Activated CD4-positive, alpha-beta T cell treated with anti-CD3 and anti-CD28 coated beads for 24 hours (primary cell): ENCODE measurements at places on chromosomes 5 and 9.

DNA sequence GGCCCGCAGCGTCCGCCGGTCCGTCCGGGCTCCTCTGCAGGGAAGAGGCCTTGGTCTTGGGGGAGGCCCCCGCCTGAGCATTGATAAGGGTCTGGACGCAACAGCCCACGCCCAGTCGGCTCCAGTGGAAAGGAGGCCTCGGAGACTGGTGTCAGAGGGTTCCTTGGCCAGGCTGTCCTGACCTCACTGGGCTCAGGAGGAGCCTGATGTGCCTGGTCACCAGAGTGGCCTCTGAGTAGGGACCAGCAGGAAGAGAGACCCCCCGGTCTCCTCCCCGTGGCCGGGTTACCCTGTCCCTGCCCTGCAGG lies 13.2 kb downstream of the LMX1B start:
- DNase-seq = no peak

DNA sequence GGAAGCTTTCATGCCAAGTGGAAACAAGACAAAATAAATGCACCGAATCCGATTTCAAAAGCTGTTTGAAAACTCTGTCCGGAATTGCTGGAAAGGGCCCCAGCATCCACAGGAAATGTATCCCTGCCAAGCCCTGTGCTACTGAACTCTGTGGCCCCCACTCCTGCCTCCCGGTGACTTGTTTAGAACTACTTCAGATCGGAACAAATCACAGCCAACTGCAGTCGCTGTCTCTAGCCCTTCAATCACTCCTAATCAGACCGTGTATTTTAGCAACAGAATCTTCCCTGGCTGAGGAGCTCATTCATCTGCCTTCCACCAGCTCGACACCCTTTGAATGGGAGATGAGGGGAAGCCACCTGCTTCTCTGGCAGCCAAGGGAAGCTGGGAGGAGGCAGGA lies 94.1 kb downstream of the KCNIP1 start:
- DNase-seq = no peak

- no peak for DNase-seq
Measured at GRCh38 chr5:5335700-5336264, 86.7 kb upstream of the ICE1 start.

GRCh38 chr5:172754596-172755356 lies 16.2 kb downstream of the DUSP1 start:
- DNase-seq = no peak
